ENCODE measurements at places on chromosomes 1 and 21. TPM values are rescaled to one million over a fixed set of nuclear protein-coding genes. Genes with fewer than 3 reads are reported as not detected.

Gene AQP10
- not detected for total RNA-seq

Gene THEM5
- not detected for total RNA-seq

Gene LORICRIN
- not detected for total RNA-seq

Gene RORC
- total RNA-seq: not detected

Gene C1orf94
- total RNA-seq: not detected

Gene FLG2
- not detected for total RNA-seq

Gene SELENBP1
- 5.9 TPM for total RNA-seq
